Astrocyte (in vitro differentiated cells and primary cell): ENCODE measurements at places on chromosomes 5 and 9. TPM values are rescaled to one million over a fixed set of nuclear protein-coding genes. Genes with fewer than 3 reads are reported as not detected.

DNA sequence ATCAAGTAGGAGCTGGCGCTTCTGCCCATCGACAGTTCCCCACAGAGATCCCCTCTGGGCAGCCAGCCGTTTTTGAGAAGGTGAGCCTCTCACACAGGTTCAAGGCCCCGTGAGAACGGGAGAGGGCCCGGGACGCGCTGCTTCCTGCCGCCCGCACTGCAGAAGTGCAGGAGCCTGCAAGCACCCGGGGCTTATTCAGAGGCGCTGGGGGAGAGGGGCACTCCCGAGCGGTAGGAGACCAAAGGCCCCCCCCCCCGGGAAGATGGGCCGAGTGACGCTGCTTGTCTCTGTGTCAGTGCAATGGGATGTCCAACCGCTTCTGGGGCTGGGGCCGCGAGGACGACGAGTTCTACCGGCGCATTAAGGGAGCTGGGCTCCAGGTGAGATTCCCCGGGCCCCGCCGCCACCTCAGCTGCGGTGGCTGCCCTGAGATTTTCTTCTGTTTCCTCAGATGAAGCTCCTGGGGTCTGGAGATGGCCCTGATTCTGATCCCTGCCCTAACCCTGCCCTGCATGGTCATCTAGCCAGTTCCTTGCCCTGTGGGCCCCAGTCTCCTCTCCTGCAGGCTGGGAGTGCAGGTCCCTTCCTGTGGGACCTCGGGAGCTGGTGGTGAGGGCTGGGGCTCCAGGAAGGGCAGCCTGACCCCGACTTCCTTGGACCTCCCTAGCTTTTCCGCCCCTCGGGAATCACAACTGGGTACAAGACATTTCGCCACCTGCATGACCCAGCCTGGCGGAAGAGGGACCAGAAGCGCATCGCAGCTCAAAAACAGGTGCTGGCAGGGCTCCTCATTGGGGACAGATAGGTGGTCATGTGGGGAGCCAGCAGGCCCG, 8.5 kb downstream of the B4GALT7 start:
- DNase-seq, result no peak

DNA sequence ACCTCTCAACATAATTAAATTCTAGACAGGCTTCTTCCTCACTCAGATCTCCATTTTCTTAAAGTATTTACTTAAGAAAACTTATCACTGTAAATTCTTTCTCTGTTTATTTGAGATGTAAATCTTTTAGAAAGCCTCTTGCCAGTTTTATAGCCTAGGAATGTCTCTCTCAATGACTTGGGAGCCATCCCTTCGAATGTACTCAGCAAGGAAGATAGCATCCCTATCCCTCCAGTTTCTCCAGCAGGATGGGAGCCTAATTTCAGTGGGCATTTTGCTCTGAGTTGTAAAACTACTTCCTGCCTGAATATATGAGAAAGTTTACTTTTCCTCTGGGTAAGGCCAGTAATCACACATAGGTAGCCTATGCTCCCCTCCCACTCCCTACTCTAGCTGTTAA, 558.5 kb upstream of the ARRDC3 start:
- DNase-seq, result no peak

DNA sequence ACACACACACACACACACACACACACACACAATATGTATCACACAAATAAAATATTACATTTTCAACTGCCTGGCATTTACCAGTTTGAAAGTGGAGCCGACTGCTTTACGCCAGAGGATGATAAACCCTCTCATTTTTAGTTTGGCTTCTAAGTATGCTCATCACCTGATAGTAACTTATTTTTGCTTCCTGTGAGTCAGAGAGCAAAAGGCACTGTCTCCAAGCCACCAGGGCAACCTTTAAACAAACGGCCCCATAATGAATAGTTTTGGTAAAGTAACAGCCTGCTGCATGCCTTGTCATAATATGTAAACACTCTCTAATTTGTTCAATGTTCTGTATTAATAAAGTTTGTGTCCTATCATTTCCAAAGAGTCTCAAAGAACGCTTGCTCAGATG, 26.9 kb downstream of the KLF4 start:
- peak; percentile 7 for DNase-seq

DNA sequence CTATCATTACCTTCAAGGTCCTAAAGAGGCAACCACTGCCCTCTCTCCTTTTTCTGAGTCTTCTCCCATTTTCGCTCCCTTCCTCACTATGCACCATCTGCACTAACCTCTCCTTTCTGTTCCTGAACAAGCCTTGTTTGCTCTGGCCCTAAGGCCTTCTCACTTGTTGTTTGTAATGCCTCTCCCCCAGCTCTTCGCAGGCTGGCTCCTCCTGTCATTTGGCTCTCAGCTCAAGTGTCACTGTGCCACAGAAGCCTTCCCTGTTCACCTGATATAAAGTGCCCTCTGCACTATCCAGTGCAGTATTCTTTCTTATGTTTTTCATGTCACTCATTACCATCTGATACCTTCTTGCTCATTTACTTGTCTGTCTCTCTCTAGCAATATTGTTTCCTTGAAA, 303.7 kb downstream of the KCNN2 start:
- DNase-seq, result no peak

DNA sequence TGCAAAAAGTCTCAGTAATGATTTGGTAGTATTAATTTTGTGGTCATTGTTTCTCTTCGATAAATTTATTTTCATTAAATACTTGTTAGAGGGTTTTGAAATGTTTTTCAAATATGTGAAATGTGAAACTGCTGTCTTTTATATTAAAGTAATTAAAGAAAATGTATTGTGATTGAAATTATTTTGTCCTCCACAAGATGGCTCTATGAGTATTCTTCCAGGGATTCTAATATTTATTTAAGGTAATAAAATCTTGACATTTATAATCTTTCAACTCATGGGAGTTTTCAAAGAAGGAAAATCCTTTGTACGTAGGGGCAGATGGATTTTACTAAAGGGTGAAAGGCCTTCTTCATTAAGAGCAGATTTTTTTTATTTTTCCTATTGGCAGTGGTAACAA, 19.3 kb downstream of the ISOC1 start:
- DNase-seq, result no peak

DNA sequence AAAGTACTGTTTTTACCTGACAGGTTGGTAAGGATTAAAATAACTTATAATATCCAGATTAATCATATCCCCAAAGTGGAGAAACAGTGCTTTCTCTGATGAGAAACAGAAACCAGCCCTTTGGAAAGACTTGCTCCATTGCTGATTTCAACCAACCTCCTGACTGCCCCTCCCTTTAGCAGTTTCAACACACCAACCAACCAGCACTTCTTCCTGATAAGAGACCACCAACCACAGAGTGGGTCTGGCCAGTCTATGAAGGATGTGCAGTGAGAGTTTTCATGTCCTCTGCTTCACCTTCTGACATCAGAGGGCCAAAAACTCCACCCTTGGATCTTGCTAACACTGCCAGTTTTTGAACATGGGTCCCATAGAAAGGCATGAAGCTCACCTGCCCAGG, 28.1 kb downstream of the RIGI start:
- DNase-seq, result no peak

DNA sequence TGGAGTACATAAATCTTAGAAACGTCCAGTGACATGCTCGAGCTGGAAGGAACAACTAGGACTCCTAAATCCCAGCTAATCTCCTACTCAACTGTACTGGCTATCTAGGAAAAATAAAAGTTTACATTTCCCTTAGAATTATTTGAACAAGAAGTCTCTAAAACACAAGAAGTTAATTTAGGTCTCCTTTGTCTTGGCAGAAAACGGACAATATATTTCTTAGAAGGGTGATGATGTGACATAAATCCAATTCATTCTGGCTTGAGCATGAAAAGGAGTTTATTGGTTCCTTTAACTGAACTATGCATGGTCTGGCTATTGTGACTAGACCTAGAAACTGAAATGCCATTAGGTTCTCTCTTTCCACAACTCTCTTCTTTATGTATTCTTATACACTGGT, 1242.2 kb upstream of the DMAC1 start:
- DNase-seq, result no peak

GRCh38 chr9:108652851-108653250, 202.9 kb downstream of the ACTL7B start:
- no peak for DNase-seq

DNA sequence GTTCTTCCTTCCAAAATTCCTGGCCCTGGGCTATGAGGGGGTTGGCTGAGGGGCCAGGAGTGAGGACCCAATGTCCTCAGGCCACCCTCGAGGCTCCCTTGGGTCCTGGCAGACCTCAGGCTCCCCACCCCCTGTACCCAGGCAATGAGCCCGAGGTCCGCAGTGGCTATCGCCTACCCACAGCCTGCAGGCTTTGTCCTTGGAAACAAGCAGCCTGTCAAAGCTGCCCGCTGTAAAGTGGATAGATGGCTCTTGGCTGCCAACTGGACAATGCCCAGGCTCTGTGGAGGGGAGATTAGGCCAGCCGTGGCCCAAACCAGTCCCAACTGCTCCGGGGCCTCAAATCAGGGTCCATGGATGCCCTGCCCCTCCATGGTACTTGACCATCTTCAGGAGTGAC, 2.2 kb upstream of the ADGRD2 start:
- no peak for DNase-seq

DNA sequence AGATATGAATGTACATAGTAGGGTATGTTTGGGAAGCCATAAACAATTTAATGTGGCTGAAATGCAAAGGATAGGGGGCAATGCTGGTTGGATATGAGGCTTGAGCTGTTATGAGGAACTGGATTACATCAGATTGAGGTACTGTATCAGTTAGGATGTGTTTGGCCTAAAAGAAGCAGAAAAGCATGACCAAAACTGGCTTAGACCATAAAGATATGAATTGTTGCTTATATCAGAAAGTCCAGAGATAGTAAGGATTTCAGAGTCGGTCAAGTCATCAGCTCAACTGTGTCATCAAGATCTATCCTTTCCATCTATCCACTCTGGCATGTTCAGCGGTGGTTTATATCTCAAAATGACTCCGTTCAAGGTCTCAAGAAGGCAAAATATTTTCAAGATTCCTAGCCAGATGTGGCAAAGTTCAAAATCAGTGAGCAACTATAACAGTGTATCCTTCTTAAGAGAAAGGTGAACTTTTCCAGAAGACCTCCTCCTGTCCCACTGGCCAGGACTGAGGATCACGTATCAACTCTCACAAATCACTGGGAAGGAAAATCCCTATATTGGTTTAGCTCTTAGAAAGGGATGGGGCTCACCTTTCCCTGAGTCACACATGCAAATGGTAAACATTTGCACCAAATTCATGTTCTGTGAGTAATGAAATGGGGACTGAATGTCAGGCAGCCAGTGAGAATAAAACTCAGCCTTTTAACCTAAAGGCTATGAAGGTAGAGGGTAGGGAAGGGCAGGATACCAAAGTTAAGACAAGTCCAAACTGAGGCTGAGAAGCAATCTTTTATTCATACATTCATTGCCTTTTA, 257.8 kb downstream of the TRIM32 start:
- DNase-seq, result no peak

GRCh38 chr9:85523202-85523601, 218.6 kb downstream of the AGTPBP1 start:
- no peak for DNase-seq

- DNase-seq, result no peak
Observed at GRCh38 chr9:92159058-92159457, 43.8 kb upstream of the SPTLC1 start.

GRCh38 chr9:120441426-120442307, 138.3 kb downstream of the CDK5RAP2 start:
- DNase-seq, result peak; percentile 98

The PRRX2 gene
- not detected in 2 replicates for total RNA-seq

The FAM200C gene
- 1.7 and 2.1 TPM in 2 replicates for total RNA-seq

The NEUROG1 gene
- not detected in 2 replicates for total RNA-seq

The NUDT12 gene
- total RNA-seq, result 6.1 and 6.3 TPM in 2 replicates
